Activated naive CD8-positive, alpha-beta T cell treated with anti-CD3 and anti-CD28 coated beads, Interleukin-2, amount 50 U/mL, for 16 hours (primary cell): ENCODE measurements at places on chromosomes 6 and 20.

- DNase-seq, result no peak
Observed at GRCh38 chr6:130288065-130288464, 65.3 kb upstream of the SAMD3 start.

GRCh38 chr20:1822564-1823449 is 72.4 kb upstream of the SIRPA start:
- no peak for DNase-seq

- no peak for DNase-seq
Observed at GRCh38 chr6:70314296-70314695, 11.4 kb upstream of the COL9A1 start.

GRCh38 chr6:32989368-32989767 is 20.0 kb downstream of the HLA-DOA start:
- DNase-seq, result no peak

- DNase-seq, result no peak
Observed at GRCh38 chr6:91081452-91082067, 494.7 kb upstream of the MAP3K7 start.

GRCh38 chr6:74491844-74492374 is 713.9 kb downstream of the COL12A1 start:
- DNase-seq, result no peak

- DNase-seq, result no peak
Observed at GRCh38 chr20:52364405-52364804, 172.8 kb upstream of the ZFP64 start.

- no peak for DNase-seq
Observed at GRCh38 chr6:168355716-168356522, 36.3 kb upstream of the DACT2 start.

- no peak for DNase-seq
Observed at GRCh38 chr6:37648465-37649330, 49.0 kb downstream of the MDGA1 start.

DNA sequence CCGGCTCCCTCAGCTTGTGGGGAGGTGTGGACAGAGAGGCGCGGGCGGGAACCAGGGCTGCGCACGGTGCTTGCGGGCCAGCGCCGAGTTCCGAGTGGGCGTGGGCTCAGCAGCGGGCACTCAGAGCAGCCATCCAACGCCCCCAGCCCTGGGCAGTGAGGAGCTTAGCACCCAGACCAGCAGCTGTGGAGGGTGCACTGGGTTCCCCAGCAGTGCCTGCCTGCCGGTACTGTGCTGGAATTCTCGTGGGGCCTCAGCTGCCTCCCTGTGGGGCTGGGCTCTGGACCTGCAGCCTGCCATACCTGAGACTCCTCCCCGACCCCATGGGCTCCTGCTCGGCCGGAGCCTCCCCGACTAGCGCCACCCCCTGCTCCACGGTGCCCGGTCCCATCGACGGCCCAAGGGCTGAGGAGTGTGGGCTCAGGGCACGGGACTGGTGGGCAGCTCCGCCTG is 92.7 kb downstream of the MANEA start:
- DNase-seq, result no peak

DNA sequence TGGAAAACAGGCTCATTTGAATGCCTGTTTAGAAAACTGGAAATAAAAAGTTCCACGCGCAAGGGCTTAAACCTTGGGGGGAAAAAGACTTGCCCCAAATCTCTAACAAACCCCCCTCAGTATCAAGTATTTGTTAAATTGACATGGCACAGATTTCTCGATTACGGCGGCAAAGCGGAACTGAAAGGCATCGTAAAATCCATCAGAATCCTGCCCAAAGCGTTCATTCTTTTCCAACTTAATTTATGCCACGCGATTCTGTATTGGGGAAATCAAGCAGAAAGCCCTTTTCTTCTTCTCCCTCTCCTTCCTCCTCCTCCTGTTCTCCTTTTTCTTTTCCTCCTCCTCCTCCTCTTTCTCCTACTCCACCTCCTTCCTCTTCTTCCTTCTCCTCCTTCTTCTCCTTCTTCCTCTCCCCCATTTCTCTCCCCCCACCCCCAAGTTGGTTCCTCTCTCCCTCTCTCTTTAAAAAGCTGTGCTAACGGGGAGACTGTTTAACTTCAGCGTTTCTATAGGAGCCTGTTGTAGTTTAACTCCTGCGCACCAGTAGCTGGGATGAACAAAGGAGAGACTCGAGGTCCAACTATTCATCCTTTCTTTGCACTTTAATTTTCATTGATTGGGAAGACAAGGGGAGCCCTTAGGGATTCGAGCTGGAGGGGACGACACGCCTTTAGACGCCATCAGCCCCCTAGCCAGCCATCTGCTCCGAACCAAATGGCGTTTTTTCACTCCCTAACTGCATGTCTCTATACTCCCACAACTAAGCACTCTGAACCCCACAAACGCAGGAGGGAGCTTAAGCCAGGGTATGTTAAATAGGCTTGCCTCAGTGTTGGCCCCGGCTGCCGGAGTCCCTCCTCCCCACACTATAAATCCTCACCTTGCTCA is 2.7 kb upstream of the DLL1 start:
- DNase-seq, result no peak

- DNase-seq, result no peak
Observed at GRCh38 chr20:46583411-46584214, 33.2 kb upstream of the OCSTAMP start.
